GM23248 (cell line): ENCODE measurements at places on chromosomes 6 and 20.

DNA sequence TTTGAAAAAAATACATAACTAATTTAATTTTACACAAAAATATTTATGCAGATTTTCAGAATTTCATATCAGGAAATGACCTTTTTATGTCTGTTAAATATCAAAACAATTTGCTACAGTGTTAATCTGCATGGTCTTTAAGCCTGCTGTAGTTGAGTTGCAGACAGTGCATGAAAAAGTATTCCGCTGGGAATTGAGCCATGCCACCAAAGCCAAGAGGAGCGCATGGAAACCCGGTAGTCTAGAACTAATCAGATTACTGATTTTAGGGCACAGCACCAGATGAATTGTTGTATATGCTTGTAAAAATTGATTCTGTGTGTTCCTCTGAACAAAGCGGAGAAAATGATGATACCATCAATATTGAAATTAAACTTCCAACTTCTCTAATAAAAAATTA lies 34.3 kb upstream of the LAMP5 start:
- DNase-seq = no peak

DNA sequence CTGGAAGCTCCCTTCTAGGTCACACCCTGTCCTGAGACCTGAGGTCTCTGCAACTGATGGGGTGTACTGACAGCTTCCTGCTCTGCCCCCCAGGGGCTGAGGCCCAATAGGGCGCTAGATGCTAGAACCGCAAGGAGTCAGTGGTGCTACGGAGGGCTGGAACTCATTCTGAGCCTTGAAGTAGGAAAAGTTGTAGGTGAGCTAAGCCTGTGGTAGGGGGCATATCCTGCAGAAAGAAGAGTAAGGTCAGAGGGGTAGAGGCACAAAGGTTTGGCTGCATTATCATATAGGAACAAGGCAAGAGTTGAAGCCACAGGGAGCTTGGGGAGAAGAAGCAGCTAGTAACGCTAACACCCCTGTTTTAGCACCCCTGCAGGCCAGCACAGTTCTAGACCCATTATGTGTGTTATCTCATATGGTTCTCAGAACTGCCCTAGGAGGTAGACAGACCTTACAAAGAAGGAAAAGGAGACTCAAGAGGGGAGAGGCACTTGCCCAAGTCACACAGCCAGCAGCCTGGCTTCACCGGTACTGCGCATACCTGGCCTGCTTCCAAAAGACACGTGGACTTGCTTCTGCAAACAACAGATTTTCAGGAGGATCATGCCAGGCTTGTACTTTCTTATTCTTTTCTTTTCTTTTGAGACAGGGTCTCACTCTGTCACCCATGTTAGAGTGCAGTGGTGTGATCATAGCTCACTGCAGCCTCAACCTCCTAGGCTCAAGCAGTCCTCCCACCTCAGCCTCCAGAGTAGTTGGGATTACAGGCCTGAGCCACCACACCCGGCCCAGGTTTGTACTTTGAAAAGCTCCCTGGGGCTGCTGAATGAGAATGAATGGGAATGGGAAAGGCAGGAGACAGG lies 156.1 kb downstream of the MRPL14 start:
- peak; percentile 32 for DNase-seq

- no peak for DNase-seq
Measured at GRCh38 chr20:53898556-53898931, 171.8 kb downstream of the BCAS1 start.

GRCh38 chr6:165729307-165729936 lies 66.4 kb upstream of the PDE10A start:
- peak; percentile 15 for DNase-seq

- no peak for DNase-seq
Measured at GRCh38 chr20:49671433-49671832, 42.2 kb downstream of the B4GALT5 start.

DNA sequence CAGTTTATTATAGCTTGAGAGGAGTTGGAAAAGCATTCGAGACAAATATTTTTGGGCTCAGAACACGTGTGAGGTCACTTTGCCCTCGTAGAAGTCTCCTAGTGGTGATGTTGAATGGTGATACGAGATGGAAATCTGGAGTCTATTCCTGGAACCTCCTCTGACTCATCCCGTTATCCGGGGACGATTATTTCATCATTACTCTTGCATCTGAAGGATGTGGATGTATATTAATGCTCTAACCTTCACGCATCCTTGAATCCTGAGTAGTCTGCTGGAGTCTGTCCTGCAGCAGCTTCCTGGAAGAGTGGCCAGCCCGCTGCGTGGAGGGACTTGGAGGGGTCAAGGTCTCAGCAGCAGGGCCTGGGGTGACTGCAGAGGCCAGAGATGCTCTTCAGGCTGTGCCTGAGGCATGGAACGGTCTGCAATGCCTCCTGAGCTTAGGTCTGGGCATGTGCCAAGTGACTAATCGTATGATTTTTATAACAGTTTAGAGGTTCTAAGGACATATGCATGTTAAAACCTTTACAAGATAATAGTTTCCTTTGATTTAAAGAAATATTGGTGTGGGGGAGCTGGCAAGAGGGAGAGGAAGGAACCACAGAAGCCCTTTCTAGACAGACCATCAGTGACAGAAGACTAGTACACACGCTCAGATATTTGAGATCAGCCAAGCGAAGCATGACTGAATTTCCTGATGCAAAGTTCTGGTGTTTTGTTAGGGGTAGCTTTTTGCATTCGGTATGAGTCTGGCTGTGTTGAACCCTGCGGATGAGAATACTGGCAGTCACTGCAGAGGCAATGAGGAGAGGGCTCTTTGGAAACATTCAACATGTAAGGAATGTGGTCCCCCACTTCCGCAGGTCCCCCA lies 400.2 kb downstream of the QKI start:
- peak; percentile 87 for DNase-seq

GRCh38 chr20:18943542-18943941 lies 130.0 kb downstream of the SCP2D1 start:
- DNase-seq = no peak

GRCh38 chr6:2687456-2687855 lies 63.3 kb downstream of the MYLK4 start:
- no peak for DNase-seq

GRCh38 chr6:68657374-68658139 lies 22.5 kb downstream of the ADGRB3 start:
- no peak for DNase-seq

GRCh38 chr6:150940941-150941340 lies 75.4 kb downstream of the MTHFD1L start:
- peak; percentile 66 for DNase-seq

- DNase-seq = peak; percentile 50
Measured at GRCh38 chr6:109174916-109175315, 79.6 kb downstream of the CEP57L1 start.

DNA sequence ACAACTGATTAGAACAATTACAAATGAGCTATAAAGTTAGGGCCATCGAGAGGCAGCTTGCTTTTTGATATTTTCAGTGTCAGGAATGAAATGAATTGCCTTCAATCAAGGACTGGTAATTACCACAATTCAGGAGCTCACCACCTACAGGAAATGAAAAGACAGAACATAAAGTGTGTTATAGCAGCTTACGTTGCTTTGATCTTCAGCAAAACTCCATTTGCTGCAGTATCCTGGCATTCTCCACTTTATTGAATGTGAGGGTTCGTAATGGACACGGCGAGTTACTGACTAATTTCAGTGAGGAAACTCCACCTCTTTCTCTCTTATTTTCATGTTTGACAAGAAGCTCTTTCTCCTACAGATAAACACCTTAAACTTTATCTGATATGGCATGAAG lies 440.0 kb upstream of the HSF2 start:
- DNase-seq = no peak

GRCh38 chr6:14305131-14305530 lies 187.6 kb downstream of the CD83 start:
- DNase-seq = peak; percentile 44
